Left colon (tissue), 2 donors: ENCODE measurements at places on chromosomes 6 and 20. TPM values are rescaled to one million over a fixed set of nuclear protein-coding genes. Genes with fewer than 3 reads are reported as not detected.

- DNase-seq = peak; percentile 42
Observed at GRCh38 chr6:34027445-34027936, 118.4 kb downstream of the GRM4 start.

- no peak for DNase-seq
Observed at GRCh38 chr6:68144667-68145066, 490.4 kb upstream of the ADGRB3 start.

- no peak for DNase-seq
Observed at GRCh38 chr6:128290221-128290620, 230.2 kb downstream of the PTPRK start.

GRCh38 chr20:753897-754635 is 14.2 kb downstream of the SLC52A3 start:
- no peak for DNase-seq

DNA sequence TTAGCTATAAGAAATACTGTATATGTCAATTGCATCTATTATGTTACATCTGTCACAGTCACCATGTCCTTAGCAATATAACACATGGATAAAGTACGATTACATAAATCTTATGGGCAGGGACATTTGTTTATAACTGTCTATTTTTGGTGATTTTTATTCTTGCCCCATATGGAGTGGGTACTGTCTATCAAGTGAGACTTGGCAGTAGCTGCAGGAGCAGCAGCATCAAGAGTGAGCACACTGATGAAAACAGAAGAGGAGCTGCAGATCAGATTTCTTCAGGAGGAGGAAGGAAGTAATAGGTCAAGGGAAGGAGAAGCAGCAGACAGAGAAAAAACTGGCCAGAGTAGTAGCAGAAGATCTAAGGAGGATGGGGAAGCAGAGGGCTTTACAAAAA is 516.7 kb downstream of the C6orf118 start:
- DNase-seq = no peak

GRCh38 chr6:278494-278893 is 13.8 kb upstream of the DUSP22 start:
- DNase-seq = no peak

GRCh38 chr6:19309661-19310060 is 527.5 kb upstream of the ID4 start:
- DNase-seq = no peak

DNA sequence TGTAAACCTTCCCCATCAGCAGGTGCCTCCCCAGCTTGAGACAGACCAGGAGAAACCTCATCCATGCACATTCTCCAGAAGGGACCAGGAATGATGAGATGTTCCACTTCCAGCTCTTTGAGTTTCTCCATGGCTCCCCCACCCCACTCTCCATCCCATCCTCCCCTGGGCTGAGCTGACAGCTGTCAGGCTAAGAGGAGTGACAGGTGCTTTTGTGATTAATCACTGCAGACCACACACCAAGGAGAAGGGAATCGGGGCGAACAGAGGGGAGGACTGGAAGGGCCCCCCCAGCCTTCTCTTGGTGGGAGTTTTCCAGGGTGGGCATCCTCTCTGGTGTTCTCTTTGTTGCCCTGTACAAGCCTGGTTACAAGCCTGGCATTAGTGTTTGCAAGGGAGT is 56.1 kb upstream of the ZFAND3 start:
- no peak for DNase-seq

DNA sequence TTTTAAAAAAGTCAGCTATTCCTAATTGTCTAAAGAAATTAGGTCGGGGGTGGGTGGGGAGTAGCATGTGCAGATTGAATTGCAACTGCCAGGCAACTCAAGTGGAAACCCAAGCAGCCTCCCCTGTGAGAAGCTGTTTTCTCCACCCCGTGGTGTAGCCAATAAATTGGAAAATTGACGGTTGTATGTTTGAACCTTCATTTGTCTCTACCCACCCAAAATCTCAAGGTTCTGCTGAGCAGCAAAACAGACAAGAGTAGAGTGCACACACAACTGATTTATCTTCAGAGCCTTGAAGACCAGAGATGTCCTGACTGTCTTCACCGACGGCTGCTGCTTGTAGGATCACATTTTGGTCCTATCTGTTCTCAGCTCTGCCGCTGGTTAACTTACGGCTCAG is 88.5 kb downstream of the DTD1 start:
- DNase-seq = no peak

- DNase-seq = no peak
Observed at GRCh38 chr6:66896415-66896814, 1189.4 kb upstream of the EYS start.

GRCh38 chr6:98471444-98471843 is 362.9 kb upstream of the POU3F2 start:
- DNase-seq = no peak

- no peak for DNase-seq
Observed at GRCh38 chr20:20368418-20369249, 730 bp downstream of the INSM1 start.

DNA sequence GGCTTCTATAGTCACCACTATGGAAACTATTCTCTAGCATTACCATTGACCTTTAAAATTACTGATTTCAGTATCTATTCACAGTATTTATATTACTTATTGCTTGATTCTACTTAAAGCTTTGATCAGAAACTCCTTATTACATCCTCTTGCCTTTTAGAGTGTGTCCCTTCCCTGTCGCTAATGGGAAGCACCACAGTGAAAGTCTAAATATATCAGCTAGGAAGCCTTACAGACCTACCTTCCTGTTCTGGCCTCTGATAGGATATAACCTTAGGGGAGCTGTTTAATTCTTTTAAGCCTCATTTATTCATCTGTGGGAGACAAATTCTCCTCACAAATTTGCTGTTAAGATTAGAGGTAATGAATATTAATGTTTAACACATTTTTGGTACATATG is 122.7 kb downstream of the ADGRB3 start:
- no peak for DNase-seq

DNA sequence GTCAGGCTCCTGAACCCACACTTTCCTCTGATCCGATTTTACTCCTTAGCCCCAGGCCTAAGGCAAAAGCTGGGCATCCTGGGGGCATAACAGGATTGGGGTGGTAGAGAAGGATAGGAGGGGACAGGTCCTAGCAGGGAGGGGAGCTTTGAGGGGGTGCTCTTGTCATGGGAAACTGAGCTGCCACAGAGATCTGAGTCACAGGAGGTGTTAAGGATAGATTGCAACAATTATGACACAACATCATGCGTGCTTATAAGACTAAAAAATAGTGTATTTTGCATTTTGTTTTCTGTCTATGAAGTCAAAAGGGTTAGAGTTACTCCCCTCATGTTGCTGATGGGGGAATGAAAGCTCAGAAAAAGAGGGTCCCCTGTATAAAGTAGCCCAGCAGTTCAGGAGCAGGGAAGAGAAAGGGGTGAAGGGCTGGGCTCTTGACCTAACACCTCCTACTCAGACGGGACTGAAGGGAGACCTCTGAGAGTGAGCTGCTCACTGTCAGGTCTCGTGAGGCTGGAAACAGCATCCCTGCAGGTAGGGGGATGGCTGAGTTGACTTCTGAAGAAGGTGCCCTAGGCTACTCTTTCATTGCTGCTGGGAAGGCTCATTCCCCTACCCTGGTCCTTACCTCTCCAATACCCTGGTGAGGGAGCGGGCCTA is 2.0 kb downstream of the GLP1R start:
- DNase-seq = no peak

DNA sequence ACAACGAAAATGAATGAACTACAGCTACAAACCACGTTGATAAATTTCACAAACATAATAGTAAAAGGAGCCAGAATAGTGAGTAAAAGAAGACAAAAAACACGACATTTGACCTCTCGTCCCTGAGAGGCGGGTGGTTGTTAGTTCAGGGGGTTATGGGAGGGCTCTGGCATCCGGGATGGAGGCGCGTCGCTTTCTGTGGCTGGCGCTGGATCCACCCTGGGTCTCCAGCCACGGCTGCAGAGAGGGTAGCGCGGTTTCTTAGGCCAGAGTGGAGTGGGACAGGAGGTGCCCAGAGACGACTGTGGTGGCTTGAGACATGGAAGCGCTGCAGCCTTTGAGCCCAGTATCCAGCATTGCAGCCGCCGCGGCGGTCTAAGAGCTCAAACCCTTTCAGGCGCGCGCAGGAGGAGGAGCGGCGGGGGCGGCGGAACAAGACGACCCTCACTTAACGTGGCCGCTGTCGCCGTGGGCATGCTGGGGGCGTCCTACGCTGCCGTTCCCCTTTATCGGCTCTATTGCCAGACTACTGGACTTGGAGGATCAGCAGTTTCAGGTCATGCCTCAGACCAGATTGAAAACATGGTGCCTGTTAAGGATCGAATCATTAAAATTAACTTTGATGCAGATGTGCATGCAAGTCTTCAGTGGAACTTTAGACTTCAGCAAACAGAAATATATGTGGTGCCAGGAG is 3.7 kb upstream of the ZSCAN23 start:
- DNase-seq = no peak

DNA sequence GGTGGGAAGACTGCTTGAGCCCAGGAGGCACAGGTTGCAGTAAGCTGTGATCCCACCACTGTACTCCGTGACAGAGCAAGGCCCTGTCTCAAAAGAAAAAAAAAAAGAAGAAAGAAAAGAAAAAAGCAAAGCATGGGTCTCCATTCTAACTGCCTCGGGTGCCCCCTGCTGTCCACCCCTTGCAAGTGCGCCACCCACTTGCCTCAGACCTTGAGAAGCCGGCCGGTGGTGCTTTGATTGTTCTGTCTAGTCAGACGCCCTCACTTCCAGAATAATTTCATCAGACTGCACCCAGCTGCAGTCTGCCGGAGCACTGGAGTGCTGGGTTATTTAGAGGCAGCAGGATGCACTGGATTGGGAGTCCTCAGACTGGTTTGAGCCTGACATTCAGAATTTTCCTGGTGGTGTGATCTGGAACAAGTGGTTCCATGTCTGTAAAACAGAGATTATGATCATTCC is 17.6 kb upstream of the TM9SF4 start:
- DNase-seq = peak; percentile 82

GRCh38 chr6:44618371-44618770 is 230.9 kb downstream of the CDC5L start:
- DNase-seq = no peak

GRCh38 chr6:157110607-157111006 is 212.7 kb downstream of the TMEM242 start:
- DNase-seq = no peak

DNA sequence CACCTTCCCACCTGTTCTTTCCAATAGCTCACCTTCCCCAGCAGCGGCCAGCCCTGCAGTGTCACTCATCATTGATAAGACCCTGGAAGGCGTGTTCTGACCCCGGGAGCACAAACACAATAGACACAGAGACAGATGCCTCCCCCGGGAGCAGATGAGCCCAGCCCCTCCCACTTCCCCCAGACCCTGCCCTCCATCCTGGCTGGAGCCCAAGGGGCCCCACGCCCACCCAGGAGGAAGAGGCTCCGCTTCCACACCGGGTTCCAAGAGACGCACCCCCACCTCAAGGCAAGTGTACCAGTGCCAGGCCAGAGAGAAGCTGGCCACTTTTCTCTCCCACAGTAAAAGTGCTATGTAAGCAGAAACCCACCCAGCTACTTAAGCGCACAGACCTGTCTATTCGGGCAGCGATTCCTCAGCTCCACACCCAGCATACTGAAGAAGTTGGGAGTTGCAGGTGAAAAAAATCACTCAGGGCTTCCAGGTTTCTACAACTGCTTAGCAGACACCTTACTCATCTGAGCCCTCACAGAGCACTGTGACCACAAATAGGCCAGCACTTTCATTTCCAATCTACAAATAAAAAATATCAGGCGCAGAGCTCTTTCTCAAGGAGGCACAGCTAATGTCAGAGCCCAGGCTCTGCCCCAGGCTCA is 93.4 kb upstream of the NXT1 start:
- no peak for DNase-seq

GRCh38 chr6:20481281-20481680 is 53.0 kb upstream of the CDKAL1 start:
- DNase-seq = no peak

DNA sequence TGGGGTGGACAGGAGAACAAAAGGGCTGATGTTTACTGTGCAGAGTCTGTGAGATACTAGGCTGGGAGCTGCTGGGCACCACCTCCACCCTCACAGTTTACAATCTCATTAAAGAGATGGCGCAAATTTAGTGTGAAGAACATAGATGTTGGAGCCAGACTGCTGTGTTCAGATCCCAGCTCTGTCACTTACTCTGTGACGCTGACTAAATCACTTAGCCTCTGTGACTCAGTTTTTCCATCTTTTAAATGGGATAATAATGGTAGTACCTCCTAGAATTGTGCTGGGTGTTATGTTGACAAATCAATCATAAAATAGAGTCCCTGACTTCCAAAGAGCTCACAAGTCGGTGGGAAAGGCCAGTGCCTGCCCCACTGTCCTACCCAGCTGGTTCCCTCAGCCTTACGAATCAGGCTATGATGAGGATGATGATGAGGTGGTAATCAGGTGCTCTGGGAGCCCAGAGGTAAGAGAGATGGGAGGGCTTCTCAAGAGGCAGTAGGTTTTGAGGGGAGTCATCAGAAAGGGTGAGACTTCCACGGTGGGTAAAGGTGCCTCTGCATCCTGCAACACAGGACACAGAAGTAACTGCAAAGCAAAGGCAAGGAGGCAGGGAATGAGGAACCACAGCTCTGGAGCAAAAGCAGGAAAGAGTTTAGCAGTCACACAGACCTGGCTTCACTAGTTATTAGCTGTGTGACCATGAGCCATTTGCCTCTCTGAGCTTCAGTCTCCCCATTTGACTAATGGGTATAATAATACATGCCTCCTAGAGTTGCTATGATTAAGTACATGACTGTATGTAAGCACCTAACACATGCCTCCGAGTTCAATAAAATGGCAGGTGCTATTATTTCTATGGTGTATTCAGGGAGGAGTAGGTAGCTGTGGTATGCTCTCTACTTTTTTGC is 8.9 kb downstream of the FYN start:
- DNase-seq = no peak

DNA sequence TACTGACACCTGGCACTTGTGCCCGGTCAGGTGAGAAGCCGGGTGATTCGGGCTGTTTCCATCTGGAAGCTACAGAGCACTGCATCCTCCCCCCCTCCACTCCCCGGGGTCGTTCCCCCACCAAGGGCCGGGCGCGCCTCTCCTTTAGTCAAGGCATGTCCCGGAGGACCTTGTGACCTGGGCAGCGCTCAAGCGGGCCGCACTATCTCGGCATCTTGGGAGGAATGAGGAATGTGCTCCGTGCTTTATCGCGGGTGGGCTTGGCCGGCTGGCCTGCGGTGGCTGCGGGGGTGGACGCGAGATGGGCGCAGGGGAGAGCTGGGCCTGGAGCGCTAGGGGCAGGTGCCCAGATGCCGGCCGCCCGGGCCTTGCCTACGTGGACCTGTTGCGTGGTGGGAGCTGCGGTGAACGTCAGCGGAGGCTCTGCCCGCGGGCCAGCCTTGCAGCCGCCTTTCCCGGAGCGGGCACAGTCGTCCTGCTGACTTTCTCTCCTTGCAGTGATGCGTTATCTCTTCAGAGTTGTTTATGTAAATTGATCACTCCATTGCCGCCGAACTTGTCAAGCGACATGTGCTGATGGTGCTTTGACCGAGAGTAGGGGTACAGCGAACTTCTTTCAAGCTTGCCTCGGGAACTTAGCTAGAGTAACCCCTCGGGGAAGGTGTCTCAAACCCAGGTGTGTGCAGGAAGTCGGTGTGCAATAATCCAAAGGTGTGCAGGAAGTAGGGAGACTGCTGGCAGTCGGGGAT is 1.1 kb downstream of the LRRC1 start:
- peak; percentile 53 for DNase-seq

SYNJ2 gene
- total RNA-seq = 35.4 TPM

JPH2 gene
- total RNA-seq = 0.92 TPM

HLA-DQA1 gene
- 5.1 TPM for total RNA-seq

PNLDC1 gene
- not detected for total RNA-seq

BPI gene
- not detected for total RNA-seq

MYO6 gene
- 76.9 TPM for total RNA-seq

SLC44A4 gene
- total RNA-seq = 988 TPM

SNPH gene
- total RNA-seq = 2.4 TPM

OR2B6 gene
- total RNA-seq = not detected

RIPOR2 gene
- total RNA-seq = 1.7 TPM

EPB41L2 gene
- 104 TPM for total RNA-seq

RNF144B gene
- 4.5 TPM for total RNA-seq
